ENCODE measurements at places on chromosomes 2 and 18.

DNA sequence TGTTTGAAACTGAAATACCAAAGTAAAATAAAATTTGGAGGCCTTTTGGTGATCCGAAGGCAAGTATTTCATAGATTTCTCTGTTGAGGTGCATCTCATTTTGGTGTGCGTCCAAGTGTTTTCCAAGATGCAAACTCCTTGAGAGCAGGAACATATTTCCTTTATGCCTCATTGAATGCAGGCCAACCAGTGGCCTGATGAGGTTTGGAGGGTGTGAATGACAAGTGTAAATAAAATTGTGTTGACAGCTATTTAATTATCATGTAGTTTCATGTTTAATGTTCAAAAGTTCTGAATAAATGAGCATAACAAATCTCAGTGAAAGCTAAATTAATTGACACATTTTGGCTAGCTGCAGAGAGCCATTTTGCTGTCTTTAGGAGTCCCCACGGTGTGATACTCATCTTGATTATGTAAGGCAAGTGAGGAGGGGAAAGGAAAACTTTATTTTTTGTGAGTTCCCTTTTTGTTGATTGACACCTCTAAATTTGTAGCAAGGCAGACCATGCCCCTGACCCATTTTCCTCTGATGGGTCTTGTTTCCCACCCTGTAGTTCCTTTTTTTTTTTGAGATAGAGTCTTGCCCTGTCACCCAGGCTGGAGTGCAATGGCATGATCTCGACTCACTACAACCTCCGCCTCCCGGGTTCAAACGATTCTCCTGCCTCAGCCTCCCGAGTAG, 6.3 kb upstream of the LTBP1 start:
- H3K4me3 ChIP-seq = no peak overlapping the region
- H3K4me1 ChIP-seq = peaks cover 21% of the 10 kb centered on the region
- H3K27me3 ChIP-seq = no peaks in the 10 kb centered on the region
- H3K27ac ChIP-seq = no peak overlapping the region
- peaks cover 3% of the 10 kb centered on the region for H3K36me3 ChIP-seq
- DNase-seq = no peak

DNA sequence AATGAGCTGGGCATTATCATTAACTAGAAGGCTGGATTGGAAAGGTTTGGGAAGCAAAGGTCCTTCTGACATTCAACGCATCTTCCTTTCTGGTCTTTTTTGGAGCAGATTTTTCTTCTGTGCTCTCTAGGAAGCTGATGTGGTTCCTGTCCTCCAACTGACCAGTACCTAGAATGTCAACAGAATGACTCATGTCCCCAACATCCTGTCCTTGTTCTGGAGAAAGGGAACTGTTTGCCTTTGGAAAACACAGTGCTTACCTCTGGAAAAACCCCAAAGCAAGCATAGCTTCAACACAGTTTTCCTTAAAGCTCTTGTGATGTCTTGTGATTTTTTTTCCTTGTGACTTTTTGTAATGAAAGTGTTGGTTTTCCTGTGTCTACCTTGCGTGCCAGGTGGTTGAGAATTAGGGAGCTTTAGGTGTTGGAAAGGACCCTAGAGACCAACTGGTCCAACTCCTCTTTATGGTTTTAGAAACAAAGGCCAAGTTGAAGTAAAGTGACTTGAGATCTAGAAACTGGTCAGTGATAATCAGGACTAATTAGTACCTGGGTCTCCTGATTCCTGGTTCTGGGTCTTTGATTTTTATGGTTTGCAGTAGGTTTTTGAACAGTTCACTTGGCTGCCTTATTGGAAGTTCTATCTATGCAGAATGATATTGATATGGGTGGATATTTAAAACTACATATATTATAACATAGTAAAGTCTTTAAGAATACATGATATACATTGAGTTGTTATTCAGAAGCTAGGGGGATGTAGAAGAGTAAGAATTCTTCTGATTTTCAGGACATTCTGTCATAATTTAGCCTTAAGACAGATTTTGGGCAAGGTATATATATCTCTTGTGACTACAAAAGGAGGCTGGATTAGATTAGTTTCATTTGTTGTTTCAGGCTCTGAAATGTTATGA, 70.5 kb downstream of the FMNL2 start:
- H3K4me3 ChIP-seq = no peak overlapping the region
- no peaks in the 10 kb centered on the region for H3K27me3 ChIP-seq
- peak overlapping the region; percentile 18 for H3K27ac ChIP-seq
- peaks cover 4% of the 10 kb centered on the region for H3K36me3 ChIP-seq
- no peak for DNase-seq

- H3K27me3 ChIP-seq = no peaks in the 10 kb centered on the region
- no peak for DNase-seq
- H3K36me3 ChIP-seq = peaks cover 4% of the 10 kb centered on the region
- no peak overlapping the region for H3K27ac ChIP-seq
- H3K4me1 ChIP-seq = peaks cover 3% of the 10 kb centered on the region
- H3K4me3 ChIP-seq = no peak overlapping the region
Observed at GRCh38 chr2:217573571-217573970, 429.2 kb downstream of the TNS1 start.

DNA sequence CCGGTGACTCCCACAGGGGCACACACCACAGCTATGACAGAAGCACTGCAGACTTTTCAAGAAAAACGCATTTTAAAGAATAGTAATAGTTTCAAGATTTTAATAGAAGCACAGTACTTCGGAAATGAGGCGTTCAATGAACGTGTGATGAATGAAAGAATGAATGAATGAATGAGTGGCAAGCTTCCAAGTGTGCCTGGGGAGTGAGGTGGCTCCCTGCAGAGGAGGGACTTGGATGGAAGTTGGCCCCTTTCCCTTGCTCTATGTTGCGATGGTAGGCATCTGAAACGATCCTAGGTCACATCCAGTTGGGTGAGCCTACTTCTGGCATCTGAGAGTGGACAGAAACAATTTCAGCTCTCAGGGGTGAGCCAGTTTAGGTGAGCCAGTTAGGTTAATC, 65.6 kb downstream of the NCKAP5 start:
- no peak overlapping the region for H3K27ac ChIP-seq
- H3K4me3 ChIP-seq = no peak overlapping the region
- H3K4me1 ChIP-seq = peaks cover 6% of the 10 kb centered on the region
- no peaks in the 10 kb centered on the region for H3K36me3 ChIP-seq
- H3K27me3 ChIP-seq = no peaks in the 10 kb centered on the region

DNA sequence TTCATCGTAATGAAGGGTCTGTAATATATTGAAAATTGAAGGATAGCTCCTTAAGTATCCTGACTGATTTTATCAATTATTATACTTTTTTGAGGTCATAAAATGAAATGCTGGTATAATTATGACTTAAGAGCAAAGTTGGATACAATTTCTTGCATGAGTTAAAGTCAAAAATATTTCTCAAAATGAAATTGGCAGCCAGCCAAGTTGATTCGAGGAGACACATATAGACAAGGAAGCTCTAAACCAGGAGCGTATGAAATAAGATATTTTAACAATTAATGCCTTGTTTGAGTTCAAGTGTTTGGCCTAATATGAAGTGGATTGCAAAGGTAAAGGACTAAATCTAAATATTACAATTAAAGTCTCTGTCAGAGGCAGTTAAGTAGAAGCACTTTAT, 260.4 kb upstream of the DSEL start:
- DNase-seq = no peak
- no peaks in the 10 kb centered on the region for H3K27me3 ChIP-seq
- H3K4me3 ChIP-seq = no peak overlapping the region
- H3K4me1 ChIP-seq = no peaks in the 10 kb centered on the region

- H3K27ac ChIP-seq = no peak overlapping the region
- no peak for DNase-seq
- H3K4me3 ChIP-seq = no peak overlapping the region
- peaks cover 48% of the 10 kb centered on the region for H3K4me1 ChIP-seq
Observed at GRCh38 chr18:51190000-51190399, 7.5 kb downstream of the MEX3C start.

- H3K27me3 ChIP-seq = no peaks in the 10 kb centered on the region
- H3K4me1 ChIP-seq = peaks cover 48% of the 10 kb centered on the region
- no peak for DNase-seq
- H3K27ac ChIP-seq = peak overlapping the region; percentile 96
- peaks cover 12% of the 10 kb centered on the region for H3K36me3 ChIP-seq
Observed at GRCh38 chr2:168639441-168639898, 163.0 kb upstream of the NOSTRIN start.

DNA sequence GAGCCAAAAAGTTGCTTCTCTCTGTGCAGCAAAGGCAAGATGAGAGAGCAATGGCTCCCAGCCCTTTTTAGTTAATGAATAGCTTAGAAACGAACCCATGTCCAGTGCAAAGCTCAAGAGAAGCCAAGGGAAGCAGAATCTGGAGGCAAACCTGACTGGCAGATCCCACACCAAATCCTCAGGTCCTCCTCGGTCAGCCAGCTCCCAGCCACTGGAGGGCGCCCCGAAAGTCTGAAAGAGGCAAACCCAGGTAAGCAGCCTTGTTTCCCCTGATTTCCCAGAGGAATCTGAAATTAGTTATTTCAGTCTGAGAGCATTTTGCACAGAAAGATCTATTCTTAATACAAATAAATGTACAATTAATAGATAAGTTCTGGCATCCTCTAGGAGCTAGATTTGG, 71.3 kb upstream of the PID1 start:
- no peak overlapping the region for H3K4me3 ChIP-seq
- H3K27me3 ChIP-seq = peaks cover 4% of the 10 kb centered on the region
- no peaks in the 10 kb centered on the region for H3K4me1 ChIP-seq
- no peak for DNase-seq
- no peak overlapping the region for H3K27ac ChIP-seq
- H3K36me3 ChIP-seq = no peaks in the 10 kb centered on the region
